ENCODE measurements at places on chromosomes 13 and 19.
A peak's percentile ranks its signal among the peaks of the same experiment; 100 is the strongest.

- DNase-seq: no peak
Observed at GRCh38 chr13:25840931-25841330, 210.9 kb downstream of the SHISA2 start.

DNA sequence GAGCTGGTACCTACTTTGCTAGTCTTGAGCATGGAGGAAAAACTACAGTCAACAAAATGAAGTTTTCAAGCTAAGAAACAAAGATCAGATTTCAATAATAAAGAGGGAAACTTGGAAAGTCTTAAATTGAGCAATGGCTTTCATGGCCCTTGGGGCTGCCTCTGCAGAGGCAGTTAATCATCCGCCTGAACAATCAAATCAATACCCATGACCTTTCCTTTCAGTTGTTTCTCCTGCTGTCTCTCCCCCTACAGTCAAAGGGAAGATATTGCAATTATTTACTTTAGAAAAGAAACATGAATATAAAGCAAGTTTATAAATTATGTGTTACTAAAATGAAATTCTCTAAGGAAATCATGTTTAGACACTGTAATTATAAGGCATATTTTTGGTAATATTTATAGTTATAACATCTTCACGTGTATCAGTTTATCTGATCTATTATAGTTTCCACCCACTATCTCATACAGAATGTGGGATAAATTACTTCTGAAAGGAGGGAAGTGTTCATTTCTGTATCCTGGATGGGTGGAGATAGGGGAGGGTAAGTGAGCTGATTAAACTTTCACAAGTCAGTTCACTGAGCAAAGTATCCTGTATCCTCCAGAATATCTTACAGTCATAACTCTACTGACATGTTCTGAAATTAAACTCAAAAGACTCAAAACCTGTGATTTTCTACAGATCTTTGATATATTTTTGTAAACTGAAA is 72.4 kb upstream of the TSC22D1 start:
- no peak for DNase-seq

GRCh38 chr13:98959786-98960605 is 17.9 kb downstream of the DOCK9 start:
- DNase-seq: no peak

DNA sequence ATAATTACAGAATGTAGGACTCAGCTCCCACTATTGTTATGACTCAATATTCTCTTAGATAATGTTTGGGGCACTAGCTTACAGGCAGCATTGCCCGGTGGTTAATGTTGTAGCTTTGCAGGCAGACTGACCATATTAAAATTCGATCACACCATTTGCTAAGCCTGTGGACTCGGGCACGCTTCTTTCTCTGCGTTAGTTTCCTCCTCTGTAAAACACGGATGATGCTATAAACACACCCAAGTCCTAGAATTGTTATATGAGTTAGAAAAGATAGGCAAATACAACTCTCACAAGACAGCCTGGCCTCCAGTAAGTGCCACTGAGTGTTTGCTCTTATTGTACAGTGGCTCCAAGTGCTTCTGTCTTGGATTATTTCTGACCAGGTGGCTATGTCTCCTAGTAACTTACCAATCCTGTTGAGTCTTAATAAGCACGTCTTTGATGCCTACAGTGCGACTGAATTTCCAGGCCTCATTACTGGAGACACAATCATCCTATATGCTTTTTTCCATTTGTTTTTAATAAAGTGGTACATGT is 50.0 kb upstream of the ALOX5AP start:
- DNase-seq: no peak

DNA sequence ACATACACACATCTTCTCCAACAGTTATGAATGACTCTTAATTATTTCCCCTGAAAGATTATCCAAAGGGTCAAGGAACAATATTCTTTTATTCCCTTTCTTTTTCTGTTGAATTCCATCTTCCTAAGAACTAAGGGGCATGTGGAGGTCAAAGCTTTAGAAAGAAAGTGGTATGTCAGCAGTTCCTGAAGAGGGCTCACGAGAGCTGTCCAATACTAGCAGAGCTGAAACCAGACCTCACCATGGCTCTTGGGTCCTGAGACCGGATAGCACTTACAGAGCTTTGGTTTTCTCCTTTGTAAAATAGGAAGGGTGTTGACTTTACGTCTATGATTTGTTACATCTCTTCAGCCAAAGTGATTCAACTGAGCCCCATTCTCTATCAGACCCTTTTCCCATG is 109.8 kb upstream of the FREM2 start:
- DNase-seq: no peak

GRCh38 chr19:7888145-7888825 is at the start of gene LRRC8E:
LRRC8E (plus strand) TSS chr19:7888510; CDS start chr19:7895604, 7,094 bp downstream.
- no peak for DNase-seq

DNA sequence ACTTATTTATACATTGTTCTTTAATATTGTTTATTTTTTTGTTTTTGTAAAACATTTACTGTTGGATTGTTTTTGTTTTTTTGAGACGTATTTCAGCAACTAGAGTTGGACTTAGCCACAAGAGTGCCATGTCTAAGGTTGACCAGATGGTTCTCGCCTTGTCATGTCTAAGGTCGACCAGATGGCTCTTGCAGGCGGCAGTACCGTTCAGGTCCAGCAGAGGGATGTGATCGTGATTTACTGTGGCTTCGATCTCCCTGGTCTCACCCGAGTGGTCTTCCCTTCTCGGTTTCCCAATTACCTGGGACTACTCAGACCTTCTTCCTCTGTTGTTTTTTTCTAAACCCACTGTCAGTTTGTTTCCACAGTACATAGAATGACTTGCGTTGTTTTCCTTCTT is 1438.6 kb downstream of the UQCRFS1 start:
- DNase-seq: no peak

DNA sequence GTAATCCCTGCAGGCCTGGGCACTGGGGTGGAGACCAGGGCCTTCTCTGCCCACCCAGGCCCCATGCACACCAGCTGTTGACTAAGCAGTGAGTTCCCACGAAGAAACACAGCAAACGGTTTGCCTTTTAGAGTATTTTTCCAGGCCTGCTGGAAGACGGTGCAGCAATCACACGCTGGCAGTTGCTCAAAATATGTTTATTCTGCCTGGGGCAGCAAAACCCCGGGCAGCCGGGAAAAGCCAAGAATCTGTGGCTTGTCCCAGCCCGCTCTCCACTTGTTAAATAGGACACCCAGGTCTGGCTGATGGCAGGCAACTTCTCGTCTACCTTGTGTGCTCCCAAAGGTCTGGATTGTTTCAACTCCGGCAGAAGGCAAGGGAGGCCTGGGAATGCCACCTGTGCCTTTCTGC is 40.8 kb downstream of the GGACT start:
- DNase-seq: no peak

- no peak for DNase-seq
Observed at GRCh38 chr19:45464274-45464673, 3.5 kb upstream of the FOSB start.

GRCh38 chr13:50484472-50485113 is 358.9 kb downstream of the DLEU7 start:
- DNase-seq: peak; percentile 8

DNA sequence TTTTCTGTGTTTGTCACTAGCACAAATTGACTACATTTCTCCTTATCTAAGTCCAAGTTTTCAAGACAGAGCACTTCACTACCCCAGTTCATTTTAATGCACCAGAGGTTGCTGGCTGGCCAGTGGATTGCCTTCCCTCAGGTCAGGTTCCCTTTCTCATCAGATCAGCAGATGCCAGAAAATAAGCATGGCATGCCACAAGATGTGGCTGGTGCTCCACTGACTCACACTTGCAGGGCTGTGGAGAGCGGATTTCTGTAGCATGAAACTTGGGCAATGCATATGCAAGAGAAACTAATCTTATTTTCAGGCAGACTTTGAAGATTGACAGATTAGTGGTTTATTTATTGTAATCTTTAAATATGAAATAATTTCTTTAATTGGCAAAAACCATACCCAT is 79.5 kb downstream of the RUBCNL start:
- DNase-seq: no peak

DNA sequence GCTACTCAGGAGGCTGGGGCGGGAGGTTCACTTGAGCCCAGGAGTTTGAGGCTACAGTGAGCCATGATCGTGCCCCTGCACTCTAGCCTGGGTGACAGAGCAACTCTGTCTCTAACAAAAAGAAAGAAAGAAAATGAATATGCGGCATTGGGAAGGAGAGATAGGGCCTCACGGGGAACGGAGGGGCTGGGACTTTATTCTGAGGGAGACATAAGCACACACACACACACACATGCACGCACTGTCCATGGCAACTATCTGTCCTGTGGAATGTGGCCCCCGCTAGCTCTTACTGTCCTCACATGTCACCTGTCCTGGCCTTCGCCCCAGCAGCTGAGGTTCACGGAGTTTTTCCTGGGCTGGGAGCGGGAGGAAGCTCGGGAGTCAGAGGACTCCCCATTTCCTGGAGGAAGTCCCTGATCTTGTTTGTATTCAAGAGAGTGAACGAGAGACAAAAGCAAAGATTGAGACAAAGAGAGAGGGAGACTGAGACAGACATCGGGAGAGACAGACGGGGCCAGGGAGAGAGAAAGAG is 654 bp downstream of the STAP2 start:
- no peak for DNase-seq

GRCh38 chr13:51519771-51520216 is 64.5 kb upstream of the WDFY2 start:
- DNase-seq: no peak

DNA sequence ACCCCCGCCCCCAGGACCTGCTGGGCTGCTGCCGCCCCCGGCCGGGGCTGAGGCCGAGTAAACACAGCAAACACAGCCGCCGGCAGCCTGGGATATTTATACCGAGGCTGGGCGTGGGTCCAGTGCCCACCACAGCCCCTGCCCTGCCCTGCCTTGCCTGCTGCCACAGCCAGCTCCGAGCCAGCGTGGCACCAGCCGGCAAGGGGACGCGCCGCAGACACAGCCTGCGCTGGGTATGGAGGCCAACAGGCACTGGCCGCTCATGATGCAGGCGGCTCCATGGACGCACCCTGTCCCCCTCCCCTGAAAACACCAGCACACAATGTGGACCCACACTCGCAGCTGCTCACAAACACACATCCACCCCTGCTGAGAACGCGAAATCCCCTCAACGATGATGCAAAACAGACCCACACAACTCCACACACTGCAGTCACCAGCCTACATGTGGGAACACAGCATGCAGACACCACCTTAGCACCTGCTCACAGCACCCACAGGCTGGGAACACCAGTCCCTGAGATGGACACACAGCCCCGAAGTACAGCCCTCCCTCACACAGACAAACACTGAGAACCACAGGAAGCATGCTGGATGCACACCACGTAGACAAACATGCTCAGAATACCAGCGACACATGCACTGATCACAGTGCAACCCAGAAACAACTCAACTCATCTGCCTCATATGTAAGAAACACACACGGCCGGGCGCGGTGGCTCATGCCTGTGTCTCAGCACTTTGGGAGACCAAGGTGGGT is 16.2 kb downstream of the CCDC97 start:
- DNase-seq: no peak

DNA sequence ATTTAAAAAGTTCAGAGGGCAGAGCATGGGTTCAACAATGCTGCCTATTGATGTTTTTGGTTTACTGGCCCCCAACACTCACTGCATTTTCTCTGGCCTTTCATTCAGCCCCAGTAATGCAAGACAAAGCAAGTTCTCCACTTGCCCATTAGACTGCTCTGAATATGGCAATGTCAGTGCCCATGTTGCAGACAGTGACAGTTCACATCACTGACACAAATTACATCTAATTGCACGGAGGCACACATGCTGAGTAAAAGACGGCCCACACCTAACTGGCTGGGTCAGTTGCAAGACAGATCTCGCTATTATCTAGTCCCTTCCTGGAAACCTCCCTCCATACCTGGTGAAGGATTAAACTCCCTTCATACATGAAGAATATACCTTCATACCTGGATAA is 54.0 kb downstream of the ENOX1 start:
- no peak for DNase-seq

DNA sequence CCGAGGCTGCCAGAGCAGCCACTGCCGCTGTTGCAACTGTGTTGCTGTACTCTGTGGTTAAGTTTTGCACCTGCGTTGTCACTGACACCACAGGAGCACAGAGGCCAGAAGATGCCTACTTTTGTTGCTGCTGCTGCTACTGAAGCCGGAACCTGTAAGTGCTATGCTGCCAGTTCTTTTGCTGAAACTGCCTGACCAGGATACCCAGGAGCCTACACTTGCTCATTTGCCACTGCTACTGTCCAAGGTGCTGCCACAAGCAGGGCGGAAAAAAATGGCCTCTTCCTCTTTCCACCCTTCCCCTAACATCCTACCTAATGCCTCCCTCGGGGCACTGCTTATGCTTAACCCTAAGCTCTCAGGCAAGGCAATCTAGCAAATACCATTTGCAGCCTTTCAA is 29.0 kb upstream of the NBEA start:
- no peak for DNase-seq

DNA sequence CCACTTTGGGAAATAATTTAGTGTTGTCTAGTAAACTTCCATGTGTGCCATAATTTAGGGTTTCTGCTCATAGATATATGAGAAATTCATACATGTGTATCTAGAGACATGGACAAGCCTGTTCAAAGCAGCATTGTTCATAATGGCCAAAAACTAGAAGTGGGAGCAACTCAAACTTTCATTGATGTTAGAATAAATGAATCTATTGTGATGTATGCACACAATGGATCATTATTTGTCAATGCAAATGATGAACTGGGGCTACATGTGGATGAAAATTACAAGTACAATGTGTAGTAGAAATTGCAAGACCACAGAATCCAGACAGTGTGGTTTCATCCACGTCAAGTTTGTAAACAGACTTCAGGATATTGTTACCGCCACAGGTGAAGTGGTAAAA is 284.7 kb downstream of the SLC7A1 start:
- no peak for DNase-seq

GRCh38 chr13:42221121-42221765 is 50.7 kb upstream of the AKAP11 start:
- no peak for DNase-seq

DNA sequence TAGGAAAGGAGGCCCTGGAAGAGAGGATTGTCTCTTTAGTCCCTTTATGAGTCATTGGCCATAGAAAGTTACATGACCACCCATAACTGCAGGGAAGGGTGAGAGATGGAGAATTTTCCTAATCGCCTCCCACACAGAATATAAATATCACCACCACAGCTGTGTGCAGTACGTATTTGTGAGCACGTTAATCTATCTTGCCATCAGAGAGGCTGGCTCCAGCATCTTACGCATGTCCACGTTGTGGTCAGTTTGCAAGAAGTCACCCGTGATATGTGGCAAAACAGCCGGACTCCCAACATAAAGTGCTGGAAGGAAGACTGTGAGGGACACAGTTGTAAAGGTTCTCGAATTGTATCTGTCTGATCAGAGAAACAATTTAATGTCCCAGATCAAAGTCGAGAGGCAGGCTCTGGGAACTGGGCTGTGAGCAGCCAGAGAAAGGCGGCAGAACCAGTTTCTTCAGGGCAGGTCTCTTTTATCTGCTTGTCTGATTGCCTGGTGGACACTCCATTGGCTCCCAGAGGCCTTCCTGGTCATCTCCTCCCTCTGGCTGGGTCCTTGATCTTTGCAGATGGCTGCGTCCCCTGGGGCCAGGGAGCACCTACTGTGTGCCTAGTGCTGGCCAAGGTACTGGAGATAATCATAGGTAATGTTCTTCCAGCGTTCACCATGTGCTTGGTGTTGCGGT is 74.9 kb downstream of the SIPA1L3 start:
- DNase-seq: no peak

Measured in nucleus accumbens (tissue), 56 donors.